ENCODE measurements at places on chromosomes 12 and 14.

DNA sequence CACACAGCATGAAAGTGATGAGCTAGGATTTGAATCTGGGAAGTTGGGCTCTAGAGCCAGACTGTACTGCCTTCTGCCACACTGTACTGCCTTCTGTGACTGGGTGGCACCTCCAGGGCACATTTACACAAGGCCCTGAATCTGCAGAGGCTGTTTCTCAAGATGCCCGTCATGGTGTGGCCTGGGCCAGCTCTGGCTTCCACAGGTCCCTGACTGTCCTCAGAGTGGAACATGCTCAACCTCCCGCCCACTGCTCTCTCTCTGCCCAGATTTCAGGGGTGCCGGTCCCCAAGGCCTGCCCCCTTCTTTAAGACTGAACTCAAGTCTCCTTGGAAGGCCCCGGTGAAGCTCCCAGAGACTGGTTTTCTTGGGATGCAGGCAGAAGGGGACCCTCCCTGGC is 50.2 kb downstream of the C14orf132 start:
- DNase-seq: no peak

- DNase-seq: no peak
Observed at GRCh38 chr12:19369691-19370148, 69.6 kb upstream of the AEBP2 start.

DNA sequence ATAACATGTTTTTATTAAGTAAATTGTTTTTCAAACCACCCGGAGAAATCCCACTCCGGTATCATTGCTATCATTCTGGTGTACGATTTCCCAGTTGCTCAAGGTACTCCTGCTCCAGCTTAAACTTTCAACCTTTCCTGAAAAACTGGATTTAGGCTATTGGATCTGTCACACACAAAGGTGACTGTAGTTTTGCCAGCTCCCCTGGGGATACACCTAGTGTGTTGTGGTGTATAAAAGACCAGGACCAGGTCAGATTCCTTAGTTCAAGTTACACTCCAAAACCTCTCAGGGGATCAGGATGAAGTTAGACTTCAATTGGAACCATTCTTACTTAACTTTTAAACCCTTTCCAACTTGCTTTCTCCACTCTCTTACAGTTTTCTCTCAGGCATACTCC is 303.9 kb downstream of the NOVA1 start:
- DNase-seq: no peak

DNA sequence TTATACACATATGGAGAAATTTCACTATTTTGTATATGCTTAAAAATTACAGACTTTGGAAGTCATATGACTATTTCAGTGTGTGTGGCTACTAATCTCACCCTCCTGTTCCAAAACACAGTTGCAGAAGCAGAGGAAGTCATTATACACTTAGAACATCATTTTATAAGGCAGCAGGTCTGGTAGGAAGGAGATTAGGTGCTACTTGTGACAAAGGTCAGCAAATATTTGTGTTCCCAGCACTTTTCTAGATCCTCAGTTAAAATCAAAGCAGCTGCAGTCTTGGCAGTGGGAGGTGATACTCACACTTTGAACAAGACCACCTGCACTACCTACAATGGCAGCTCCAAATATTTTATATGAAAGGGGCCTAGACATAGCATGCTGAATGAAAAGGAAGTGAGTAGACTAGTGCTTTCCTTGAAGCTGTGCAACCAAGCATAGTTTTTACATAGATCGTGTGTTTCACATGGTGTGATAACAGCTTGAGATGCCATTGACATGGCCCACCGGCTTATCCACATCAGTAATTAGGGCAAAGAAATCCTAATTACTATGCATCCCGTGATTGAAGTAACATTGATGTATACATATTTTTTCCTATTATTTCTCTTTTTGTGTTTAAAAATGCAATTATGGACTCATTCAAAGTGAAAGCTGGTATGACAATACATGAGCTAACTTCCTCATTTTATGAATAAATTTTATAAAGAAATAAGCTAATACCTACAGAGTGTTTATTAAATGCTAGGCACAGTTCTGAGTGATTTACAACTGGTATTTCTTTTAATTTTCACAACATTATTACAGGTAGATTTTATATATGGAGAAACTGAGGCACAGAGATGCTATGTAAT is 5.3 kb downstream of the GYS2 start:
- no peak for DNase-seq

DNA sequence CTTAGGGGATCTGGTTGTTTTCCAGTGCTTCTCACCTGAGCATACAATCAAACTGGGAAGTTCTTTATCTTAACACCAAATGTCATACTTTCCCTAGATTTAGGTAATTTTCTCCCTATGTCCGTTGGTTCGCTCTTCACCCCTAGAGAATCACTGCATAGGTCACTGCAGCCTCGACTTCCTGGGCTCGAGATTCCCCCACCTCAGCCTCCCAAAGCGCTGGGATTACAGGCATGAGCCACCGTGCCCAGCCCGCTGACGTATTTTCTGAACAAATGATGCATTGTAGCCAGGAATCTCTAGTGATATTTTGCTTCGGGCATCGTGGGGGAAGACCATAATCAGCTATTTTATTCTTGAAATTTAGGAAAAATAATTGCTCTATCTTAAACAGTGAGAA is 1.1 kb upstream of the RPL41 start:
- peak; percentile 9 for DNase-seq

DNA sequence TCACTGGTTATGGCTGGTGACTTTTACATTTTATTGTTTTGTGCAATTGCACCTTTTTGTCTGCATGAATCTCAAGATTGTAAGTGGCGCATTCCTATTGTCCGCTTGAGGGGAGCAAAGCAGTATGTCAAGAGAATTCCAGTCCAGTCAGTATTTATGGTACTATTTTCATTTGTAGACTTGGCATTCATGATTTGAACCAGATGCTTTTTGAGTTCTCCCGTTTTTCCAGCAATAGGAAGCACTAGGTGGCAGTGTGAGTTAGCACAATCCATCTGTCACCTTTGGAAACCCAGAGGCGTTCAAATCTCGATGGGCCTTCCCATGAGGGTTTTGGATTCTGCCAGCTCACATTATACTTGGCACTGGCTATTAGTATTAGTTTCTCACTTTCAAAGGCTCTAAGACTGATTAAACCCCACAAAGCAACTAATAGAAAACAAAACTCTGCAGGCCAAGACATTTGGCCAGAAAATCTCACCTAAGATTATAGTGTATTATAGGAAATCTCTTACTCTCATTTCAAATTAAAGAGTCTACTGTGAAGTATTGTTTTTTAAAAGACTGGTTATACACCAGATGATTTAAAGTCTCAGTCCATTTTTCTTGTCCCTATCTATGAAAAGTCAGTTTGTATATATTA is 2.2 kb downstream of the DACT1 start:
- peak; percentile 54 for DNase-seq

DNA sequence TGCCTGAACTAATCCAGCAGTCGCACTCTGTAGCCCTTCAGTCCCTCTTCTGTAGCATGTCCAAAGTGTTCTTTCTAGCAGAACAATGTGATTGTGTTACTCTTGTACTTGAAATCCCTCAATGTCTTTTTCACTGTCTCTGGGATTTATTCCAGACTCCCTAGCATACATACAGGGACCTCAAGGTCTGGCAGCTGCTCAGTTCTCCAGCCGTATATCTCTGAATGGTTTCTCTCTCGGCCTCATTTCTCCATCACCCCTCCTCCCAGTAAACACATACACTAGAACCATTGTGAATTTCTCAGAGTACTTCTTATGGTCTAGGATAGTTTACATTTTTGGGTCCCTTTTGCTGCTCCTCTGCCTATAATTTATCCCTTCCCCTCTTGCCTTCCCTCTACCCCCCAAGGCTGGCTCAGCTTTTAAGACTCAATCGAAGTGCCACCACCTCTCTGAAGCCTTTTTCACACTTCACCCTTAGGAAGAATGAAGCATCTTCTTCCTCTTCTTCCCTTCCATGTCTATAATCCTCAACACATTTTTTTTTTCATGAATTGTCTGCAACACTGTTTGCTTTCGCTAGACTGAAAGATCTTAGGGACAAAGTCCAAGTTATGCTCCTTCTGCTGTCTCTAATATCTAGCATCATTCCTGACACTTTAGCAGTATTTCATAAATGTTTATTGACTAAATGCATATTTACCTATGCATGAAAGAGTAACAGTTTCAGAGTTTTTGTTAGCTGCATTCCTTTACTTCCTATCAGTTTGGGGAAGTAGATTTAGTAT is 446.1 kb downstream of the ZFP36L1 start:
- no peak for DNase-seq

GRCh38 chr14:100007254-100007653 is 58.0 kb upstream of the EVL start:
- DNase-seq: no peak

- DNase-seq: no peak
Observed at GRCh38 chr12:63042646-63043045, 107.7 kb upstream of the PPM1H start.

GRCh38 chr14:90040411-90040810 is 21.4 kb upstream of the KCNK13 start:
- no peak for DNase-seq

GRCh38 chr14:81095539-81095938 is 125.2 kb downstream of the GTF2A1 start:
- no peak for DNase-seq

DNA sequence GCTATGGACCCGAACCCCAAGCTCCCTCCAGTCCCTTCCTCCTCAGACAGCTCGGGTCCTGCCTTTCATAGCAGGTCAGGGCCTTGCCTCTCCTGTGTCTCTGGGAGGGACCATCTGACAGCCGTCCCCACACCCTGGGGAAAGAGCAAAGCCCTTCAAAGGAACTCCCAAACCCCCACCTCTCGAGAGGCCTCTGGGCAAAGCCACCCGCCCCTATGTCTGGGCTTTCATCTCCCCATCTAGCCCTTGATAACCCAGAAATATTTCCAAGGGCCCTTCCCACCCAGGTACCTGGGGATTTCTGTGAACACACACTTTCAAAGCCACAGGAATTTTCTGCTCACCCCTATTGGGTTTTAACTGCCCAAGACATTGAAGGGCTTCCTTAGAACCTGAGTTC is 32.1 kb downstream of the SNRNP35 start:
- no peak for DNase-seq

GRCh38 chr12:1212526-1212925 is 221.5 kb downstream of the ERC1 start:
- no peak for DNase-seq

- peak; percentile 32 for DNase-seq
Observed at GRCh38 chr12:130872179-130873096, 572 bp downstream of the RAN start.

GRCh38 chr12:30361145-30361544 is 334.5 kb downstream of the IPO8 start:
- DNase-seq: no peak

DNA sequence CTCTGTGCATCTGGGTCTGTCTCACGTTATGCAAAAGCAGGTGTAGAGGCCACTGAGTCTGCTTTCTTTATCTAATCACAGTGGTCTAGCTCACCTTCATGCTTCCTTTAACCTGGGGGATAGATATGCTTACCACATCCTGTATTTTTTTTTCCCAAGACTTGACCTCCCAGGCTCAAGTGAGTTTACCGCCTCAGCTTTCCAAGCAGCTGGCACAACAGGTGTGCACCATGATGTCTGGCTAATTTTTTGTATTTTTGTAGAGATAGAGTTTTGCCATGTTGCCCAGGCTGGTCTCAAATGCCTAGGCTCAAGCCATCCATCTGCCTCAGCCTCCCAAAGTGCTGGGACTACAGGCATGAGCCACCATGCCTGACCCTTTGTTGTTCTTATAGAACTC is 236.0 kb downstream of the ATP23 start:
- no peak for DNase-seq

GRCh38 chr14:50948205-50948604 is 3.9 kb upstream of the PYGL start:
- DNase-seq: no peak

- no peak for DNase-seq
Observed at GRCh38 chr12:118237908-118238307, 102.0 kb downstream of the PEBP1 start.

DNA sequence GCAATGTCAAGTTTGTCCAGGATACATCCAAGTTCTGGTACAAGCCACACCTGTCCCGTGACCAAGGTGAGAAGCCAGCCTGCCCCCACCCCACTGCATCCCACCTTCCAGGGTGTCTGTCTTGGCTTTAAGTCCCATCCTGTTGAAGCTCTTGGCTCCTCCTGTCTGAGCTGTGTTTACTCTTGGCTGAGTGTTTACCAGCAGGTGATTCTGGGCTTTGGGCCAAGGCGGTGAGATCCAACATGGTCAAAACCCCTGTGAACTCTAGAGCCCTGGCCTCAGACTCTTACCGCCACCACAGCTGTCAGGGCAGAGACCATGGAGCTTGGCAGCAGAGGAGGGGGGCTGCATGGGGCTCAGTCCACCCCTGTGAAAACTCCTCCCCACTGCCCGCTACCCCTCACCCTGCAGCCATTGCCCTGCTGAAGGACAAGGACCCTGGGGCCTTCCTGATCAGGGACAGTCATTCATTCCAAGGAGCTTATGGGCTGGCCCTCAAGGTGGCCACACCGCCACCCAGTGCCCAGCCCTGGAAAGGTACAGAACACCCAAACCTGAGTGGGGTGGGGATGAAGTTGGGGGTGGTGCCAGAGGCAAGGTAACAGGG is 11.6 kb downstream of the TNS2 start:
- DNase-seq: peak; percentile 90

- no peak for DNase-seq
Observed at GRCh38 chr12:30719060-30719459, 23.4 kb upstream of the IPO8 start.

DNA sequence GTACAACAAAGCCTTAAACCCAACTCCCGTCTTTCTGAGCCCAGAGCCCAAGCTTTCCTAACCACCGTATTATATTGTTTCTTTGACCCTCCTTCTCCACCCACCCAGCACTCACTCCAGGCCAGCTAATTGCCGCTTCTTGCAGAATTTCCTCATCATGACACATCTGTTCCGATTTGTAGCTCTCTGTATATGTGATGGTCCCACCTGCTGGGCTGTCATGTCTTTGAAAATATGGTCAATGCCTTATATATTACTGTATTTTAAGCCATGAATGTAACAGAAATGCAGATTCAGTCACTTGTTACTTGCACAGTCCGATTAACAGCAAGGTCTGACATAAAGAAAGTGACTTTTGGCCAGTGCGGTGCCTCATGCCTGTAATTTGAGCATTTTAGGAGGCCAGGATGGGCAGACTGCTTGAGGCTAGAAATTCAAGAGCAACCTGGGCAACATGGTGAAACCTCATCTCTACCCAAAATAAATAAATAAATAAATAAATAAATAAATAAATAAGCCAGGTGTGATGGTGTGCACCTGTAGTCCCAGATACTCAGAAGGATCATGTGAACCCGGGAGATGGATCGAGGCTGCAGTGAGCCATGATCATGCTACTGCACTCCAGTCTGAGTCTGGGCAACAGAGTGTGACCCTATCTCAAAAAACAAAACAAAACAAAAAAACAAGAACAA is 359.8 kb downstream of the ATP23 start:
- no peak for DNase-seq

DNA sequence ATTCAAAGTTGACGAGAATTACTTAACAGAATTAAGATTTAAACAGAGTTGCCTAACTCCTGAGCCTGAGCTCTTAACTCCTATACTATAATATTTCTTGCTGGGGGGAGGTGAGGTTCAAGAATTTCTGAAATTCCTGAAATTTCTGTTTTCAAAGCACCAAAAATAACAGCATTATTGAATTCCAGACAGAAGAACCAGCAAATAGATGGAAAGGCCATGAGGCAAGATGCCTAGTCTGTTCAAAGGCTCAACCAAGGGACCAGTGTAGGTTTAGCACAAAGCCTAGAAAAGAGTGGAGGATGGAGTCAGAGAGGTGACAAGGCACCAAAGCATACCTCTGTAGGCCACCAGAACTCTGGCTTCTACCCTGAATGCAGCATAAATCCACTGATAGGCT is 76.4 kb downstream of the PPP1R12A start:
- no peak for DNase-seq

- no peak for DNase-seq
Observed at GRCh38 chr14:66701813-66702212, 193.9 kb downstream of the GPHN start.

- peak; percentile 89 for DNase-seq
Observed at GRCh38 chr12:51752234-51752889, 96.2 kb downstream of the FIGNL2 start.

All from thyroid gland (tissue), 4 donors.